SK-N-SH (cell line): ENCODE measurements at places on chromosomes 1 and 21.

- DNase-seq: no peak
Observed at GRCh38 chr1:62068978-62069377, 125.7 kb upstream of the L1TD1 start.

DNA sequence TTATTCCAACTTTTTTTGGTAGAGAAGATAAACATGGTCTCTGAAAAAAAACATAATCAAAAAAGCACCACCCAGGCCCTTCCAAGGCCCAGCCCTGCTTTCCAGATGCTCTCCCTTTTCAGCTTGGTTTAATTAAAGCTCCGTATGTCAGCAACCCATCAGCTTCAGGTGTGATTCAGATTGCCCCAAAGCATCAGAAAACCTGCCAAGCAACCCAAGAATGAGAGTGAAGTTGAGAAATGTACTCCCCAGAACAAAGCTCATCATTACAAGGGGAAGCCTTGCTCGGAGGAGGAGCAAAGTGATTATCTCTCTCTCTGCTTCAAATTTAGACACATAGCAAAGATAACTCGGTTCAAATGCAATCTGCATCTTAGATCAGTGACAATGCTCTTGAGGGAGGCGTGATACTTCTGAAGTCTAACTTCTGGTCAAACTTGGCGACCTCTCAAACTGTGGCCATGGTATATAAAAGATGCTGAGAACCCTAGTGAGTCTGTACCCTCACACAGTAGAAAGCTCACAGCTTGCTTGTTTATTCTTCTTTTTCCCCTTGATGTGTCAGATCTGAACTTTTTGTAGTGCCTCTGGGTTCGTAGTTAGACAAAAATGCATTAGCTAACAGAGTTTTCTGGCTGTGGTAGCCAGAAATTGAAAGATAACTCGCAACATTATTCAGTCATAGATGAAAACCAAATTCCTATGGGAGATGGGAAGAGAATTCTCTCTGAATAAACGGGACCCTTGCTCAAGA is 63.3 kb upstream of the ZC3H11B start:
- DNase-seq: no peak

DNA sequence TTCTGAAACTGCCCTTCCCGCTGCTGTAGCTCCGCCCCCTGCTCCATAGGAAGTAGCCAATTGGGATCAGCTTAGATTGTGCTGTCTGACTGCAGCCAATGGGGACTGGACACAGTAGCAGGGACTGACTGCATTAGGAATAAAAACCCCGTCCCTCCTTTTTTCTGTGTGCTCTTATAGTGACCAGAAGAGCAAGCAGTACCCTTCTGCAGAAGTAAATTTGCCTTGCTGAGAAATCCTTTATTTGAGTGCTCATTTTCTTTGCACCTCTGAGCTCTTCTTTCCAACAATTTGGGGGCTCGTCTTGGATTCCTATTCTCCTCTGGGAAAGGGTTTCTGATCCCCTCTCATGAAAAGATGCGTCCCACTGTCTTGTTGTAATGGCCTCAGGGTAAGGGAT is 16.2 kb downstream of the OR2L13 start:
- DNase-seq: no peak

DNA sequence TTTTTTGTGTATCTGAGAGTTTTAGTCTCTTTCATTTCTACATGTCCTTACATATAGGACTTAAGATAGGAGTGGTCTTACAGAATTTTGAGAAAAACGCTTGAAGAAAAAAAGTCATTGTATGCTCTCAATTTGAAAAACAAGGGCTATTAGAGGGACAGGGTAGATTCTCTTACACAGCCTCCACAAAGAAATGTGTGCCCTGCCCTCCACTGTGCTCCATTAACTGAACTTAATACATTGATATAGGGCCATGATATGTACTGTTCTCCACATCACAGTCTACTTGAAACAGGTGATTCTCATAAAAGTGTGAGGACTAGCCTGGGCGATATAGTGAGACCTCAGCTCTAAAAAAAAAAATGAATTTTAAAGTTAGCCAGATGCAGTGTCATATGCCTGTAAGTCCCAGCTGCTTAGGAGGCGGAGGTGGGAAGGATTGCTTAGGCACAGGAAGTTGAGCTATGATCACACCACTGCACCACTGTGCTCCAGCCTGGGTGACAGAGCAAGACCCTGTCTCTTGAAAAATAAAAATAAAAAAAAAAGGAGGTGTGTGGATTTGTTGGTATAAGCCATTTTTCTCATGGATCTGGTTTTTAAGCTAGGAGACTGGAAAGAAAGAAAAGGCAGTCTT is 77.0 kb downstream of the HMCN1 start:
- DNase-seq: no peak

- DNase-seq: no peak
Observed at GRCh38 chr21:39632796-39633442, 20.2 kb downstream of the B3GALT5 start.

GRCh38 chr1:85371021-85371420 is 93.9 kb downstream of the DDAH1 start:
- DNase-seq: no peak

GRCh38 chr21:36555199-36555800 is 75.4 kb upstream of the CLDN14 start:
- DNase-seq: no peak

GRCh38 chr1:14872762-14873161 is 274.3 kb downstream of the KAZN start:
- DNase-seq: no peak

GRCh38 chr1:87051965-87052364 is 137.5 kb downstream of the HS2ST1 start:
- no peak for DNase-seq

DNA sequence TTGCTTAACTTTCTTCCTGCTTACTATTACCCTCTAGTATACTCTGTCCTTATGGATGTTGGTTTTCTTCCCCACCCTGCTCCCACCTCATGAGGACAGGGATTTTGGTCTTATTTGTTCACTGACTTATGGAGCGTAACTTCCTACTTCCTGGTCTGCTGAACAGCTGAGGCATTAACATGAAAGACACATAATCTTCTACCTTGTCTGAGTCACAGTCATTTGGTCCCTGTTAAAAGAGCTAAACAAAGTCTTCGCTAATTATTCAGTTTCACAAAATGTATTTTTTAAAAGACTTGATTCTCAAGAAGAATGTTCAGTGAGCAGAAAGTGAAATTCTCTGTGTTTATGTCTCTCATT is 18.5 kb downstream of the RNASEL start:
- no peak for DNase-seq
